ENCODE measurements at places on chromosomes 12 and 14. TPM values are rescaled to one million over a fixed set of nuclear protein-coding genes. Genes with fewer than 3 reads are reported as not detected.

The CD27 gene
- 0.28 TPM for polyA plus RNA-seq

The WSCD2 gene
- polyA plus RNA-seq = not detected

The CLEC6A gene
- polyA plus RNA-seq = not detected

The ZFYVE1 gene
- polyA plus RNA-seq = 15.6 TPM

The MYO1H gene
- not detected for polyA plus RNA-seq

The RTN1 gene
- 0.33 TPM for polyA plus RNA-seq

The TNS2 gene
- 24.1 TPM for polyA plus RNA-seq

The TAS2R10 gene
- not detected for polyA plus RNA-seq

The CSRP2 gene
- polyA plus RNA-seq = 82.8 TPM

The KRT79 gene
- polyA plus RNA-seq = 0.15 TPM

The RNF212B gene
- polyA plus RNA-seq = not detected

The TUNAR gene
- not detected for polyA plus RNA-seq

The DNAL1 gene
- 16.7 TPM for polyA plus RNA-seq

The NAP1L1 gene
- 189 TPM for polyA plus RNA-seq

The SLC2A13 gene
- polyA plus RNA-seq = 2.7 TPM

The MGP gene
- 2.5 TPM for polyA plus RNA-seq

The SIX6 gene
- polyA plus RNA-seq = not detected

The PLEKHG3 gene
- 2.1 TPM for polyA plus RNA-seq

The TDRD9 gene
- not detected for polyA plus RNA-seq

The OVCH1 gene
- not detected for polyA plus RNA-seq

The KRT6B gene
- polyA plus RNA-seq = not detected

The LRRIQ1 gene
- polyA plus RNA-seq = 0.88 TPM

The TOMM20L gene
- not detected for polyA plus RNA-seq

All from GM23248 (cell line).